ENCODE measurements at places on chromosomes 4 and X.
A peak's percentile ranks its signal among the peaks of the same experiment; 100 is the strongest.

GRCh38 chr4:105373324-105373723, 100.5 kb downstream of the PPA2 start:
- no peak for DNase-seq

DNA sequence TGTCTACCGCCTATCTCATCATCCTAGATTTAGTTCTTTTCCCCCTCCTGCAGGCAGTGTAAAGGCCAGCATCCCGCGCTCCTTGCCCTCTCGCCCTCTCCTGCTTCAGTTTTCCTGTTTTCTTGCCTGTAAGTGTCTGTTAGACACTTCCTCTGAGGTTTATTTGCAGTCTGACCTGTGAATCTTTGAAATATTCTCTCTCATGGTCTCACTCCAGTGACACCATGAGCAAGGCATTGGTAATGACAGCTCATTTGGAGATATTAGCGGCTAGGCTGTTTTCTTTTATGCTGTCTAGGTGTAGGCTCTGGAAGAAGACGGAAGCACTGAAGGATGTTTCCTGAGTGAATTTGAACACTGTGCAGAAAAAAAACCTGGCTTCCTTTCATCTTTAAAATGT, 179.6 kb downstream of the KDR start:
- no peak for DNase-seq

DNA sequence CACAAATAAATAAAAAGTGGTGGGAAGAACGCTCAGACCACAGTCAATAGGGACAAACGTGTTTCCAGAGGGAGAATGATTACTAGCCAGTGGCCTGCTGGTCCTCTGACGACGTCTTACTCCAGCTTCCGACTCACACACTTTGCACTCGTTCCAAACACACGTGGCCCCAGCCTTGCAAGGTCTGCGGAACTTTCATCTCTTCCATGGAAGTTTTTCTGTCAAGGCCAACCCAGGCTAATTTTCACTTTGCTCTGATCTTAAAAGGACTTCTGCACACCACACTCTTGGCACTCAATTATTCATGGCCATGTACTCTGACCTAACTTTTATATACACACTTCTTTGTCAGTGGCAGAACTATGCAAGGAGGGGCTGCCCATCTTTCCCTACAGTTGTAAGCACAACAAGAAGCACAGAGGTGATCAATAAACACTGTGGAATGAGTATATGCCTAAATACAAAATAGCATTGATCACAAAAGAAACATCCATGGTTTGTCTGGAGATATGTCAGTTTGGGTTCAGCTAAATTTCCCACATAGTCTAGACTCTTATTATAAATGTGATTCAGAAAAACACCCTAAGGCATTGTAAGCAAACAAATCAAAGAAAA, 69.4 kb downstream of the STX18 start:
- no peak for DNase-seq

DNA sequence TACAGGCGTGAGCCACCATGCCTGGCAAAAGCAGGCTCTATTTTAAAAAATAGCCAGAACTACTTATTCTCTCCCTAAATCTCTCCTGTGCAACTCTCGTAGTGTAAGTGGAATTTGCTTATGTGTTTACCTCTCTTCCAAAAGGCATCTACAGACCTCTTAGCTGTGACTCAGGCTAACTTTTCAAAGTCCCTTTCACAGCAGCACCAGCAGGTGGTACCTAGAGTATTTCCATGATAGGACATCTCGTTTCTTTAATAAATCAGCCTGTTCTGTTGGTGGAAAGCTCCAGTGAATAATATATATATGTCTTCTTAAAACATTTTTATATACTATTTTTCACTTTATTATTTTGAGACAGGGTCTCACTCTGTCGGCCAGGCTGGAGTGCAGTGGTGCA, 89.0 kb downstream of the NSUN7 start:
- DNase-seq = no peak

DNA sequence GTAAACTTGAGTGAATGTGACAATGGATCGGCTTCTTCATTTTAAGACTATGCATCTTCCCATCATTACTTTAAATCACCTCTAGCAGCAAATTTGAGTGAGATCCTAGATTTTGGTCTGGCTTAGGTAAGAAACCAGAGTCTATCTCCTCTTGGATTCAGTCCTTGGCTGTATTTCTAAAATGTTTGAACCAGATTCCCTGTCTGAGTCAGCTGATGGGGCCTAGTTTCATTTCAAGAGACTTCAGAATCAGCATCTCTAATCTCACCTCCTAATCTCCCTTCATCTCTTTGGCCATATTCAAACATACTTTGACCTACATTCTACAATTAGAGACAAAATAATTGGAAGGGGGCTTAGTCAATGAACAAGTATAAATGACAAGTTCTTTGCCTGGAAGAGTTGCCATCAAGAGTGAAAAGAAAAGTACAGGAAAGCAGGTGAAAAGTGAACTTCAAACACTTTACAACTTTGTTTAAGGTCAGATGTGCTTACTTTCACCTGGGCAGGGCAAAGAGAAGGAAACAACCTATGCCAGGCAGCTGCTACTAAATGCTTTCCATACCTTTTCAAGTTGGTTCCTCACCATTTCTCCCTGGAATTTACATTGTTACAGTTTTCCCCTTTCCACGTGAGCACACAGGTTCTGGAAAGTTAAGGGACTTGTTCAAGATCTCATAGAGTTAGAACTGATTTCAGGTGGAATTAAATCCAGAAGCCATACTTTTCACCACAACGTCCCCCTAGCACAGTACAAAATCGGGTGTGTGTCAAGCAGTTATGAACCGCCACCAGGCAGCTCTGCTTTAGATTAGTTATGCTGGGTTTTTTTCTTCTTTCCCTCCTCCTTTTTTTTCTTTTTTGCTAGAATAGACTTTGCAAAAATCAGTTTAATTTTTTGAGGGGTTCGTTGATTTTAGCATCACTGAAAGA, 30.7 kb upstream of the PITX2 start:
- no peak for DNase-seq

- DNase-seq = peak; percentile 60
Observed at GRCh38 chr4:104896660-104897645, 249.7 kb upstream of the TET2 start.

DNA sequence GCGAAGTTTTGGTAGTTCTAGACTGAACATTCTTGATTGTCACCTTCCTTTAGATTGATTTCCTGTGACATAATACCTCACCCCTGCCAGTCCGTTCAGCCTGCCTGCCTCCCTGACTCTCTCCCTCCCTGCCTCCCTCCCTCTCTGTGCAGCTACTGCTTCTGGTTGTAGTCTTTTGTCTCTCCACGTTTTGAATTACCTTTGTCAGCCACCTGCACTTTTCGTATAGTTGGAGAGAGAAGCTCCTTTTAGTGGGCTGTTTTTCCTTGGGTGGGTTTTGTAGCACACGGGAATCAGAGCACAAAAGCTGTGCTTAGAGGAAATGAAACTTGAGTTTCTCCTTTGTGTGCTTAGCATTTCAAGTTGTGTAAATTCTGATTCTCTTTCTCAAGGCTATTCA, 32.6 kb upstream of the MSMO1 start:
- peak; percentile 11 for DNase-seq

GRCh38 chr4:145665773-145666172, 14.2 kb upstream of the C4orf51 start:
- no peak for DNase-seq

DNA sequence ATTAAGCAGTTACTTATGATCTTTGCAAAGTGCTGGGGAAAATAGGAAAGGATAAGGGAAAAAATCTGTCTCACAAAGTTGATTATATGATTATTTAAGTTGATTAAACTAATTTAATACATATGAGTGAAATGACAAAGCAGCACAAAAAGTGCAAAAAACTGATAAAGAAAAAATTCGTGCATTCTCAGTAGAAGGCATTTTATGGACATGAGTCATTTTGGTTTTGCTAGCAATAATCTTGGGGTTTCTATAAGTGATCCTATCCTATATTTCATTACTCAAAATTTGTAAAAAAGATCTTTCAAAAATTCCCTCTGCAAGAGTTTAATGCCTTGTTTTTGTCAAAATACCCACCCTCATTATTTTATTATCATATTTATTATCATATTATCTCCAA, 224.2 kb upstream of the ANXA10 start:
- DNase-seq = no peak

- peak; percentile 75 for DNase-seq
Observed at GRCh38 chrX:97563531-97564133, 679.9 kb downstream of the RPA4 start.

- DNase-seq = no peak
Observed at GRCh38 chr4:11301075-11301660, 127.5 kb downstream of the HS3ST1 start.

GRCh38 chr4:166972071-166972470, 262.2 kb downstream of the SPOCK3 start:
- peak; percentile 0 for DNase-seq

GRCh38 chrX:2965965-2966364, 36.8 kb upstream of the ARSD start:
- peak; percentile 23 for DNase-seq

- DNase-seq = no peak
Observed at GRCh38 chr4:170270628-170271027, 180.9 kb upstream of the AADAT start.

- no peak for DNase-seq
Observed at GRCh38 chr4:48629458-48629857, 139.4 kb downstream of the ZAR1 start.

GRCh38 chr4:1075809-1076699, 37.3 kb downstream of the RNF212 start:
- DNase-seq = no peak

GRCh38 chrX:16087076-16087475, 36.3 kb upstream of the GRPR start:
- DNase-seq = no peak

- DNase-seq = no peak
Observed at GRCh38 chrX:154902408-154902807, 16.3 kb downstream of the F8A1 start.

- DNase-seq = no peak
Observed at GRCh38 chr4:151459375-151459774, 50.4 kb downstream of the FHIP1A start.

DNA sequence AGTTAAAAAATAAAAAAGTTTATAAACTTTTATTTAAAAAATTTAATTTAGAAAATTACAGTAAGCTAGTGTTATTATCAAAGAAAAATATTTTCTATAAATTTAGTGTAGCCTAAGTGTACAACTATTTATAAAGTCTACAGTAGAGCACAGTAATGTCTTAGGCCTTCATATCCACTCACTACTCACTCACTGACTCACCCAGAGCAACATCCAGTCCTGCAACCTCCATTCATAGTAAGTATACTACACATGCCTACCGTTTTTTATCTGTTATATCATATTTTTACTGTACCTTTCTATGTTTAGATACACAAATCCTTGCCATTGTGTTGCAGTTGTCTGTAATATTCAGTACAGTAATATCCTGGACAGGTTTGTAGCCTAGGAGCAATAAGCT, 129.0 kb upstream of the FAM47B start:
- DNase-seq = no peak

All from activated CD4-positive, alpha-beta T cell treated with anti-CD3 and anti-CD28 coated beads, Interleukin-2, amount 50 U/mL, for 16 hours (primary cell).